Endothelial cell (in vitro differentiated cells): ENCODE measurements at places on chromosomes 3 and 15. TPM values are rescaled to one million over a fixed set of nuclear protein-coding genes. Genes with fewer than 3 reads are reported as not detected.

DNA sequence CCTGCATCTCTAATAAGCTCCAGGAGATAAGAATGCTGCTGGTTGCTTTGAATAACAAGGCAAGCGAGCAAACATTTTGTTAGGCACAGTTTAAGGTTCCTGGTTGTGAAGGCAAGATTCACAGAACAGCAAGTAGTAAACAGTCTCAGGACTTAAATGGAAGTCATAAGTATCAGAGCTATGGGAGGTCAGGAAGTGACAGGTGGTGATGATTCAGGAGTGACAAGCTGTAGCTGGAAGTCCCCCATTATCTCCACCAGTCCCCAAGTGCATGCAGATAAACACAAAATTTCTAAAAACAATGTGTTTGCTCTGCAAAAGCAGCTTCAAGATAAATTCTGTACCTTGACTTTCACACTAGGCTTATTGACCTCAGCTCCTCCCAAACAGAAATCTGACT lies 3.3 kb downstream of the FETUB start:
- no peak overlapping the region for H3K4me3 ChIP-seq
- no peak overlapping the region for H3K27ac ChIP-seq
- H3K27me3 ChIP-seq: peaks cover 2% of the 10 kb centered on the region
- no peaks in the 10 kb centered on the region for H3K4me1 ChIP-seq
- DNase-seq: no peak

DNA sequence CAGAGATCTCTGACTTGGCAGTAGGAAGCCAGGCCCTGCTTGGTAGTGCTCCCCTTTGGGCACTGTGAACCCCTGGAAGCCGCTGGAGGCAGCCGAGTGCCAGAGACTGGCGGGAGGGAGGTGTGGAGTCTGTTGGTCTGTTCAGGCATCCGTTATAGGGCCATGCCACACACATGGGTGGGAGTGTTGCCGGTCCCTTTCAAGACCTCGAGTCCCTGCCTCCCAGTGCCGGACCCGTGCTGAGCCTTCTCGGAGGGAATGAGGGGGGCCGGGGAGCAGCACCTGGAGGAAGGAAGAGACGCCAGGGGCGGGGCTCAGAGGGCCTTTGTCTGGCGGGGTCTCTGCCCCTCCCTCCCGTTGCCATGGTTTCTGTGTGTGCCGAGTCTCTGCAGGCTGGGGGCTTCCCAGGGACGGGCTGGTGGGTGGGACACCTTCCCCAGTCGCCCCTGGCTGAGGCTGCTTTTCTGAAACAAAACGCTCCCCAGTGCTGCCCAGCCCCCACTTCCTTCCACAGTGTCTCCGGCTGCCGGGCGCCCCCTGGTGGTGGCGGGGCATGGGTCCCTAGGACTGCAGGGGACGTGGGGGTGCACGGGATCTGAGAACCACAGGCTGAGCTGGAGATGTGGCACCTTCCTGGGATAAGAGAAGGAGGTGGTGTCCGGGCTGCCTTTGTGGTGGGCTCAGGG lies 10.0 kb downstream of the GNAI2 start:
- no peak overlapping the region for H3K4me3 ChIP-seq
- peaks cover 25% of the 10 kb centered on the region for H3K27me3 ChIP-seq
- H3K4me1 ChIP-seq: peaks cover 74% of the 10 kb centered on the region
- DNase-seq: peak; percentile 99
- H3K36me3 ChIP-seq: peaks cover 21% of the 10 kb centered on the region
- peak overlapping the region; percentile 95 for H3K27ac ChIP-seq

GRCh38 chr3:183354325-183354831 lies 74.0 kb downstream of the MCF2L2 start:
- H3K36me3 ChIP-seq: no peaks in the 10 kb centered on the region
- H3K27me3 ChIP-seq: no peaks in the 10 kb centered on the region
- DNase-seq: no peak
- H3K4me3 ChIP-seq: no peak overlapping the region

- peaks cover 7% of the 10 kb centered on the region for H3K4me1 ChIP-seq
- no peaks in the 10 kb centered on the region for H3K36me3 ChIP-seq
- no peak overlapping the region for H3K4me3 ChIP-seq
- DNase-seq: no peak
- H3K27ac ChIP-seq: no peak overlapping the region
- no peaks in the 10 kb centered on the region for H3K27me3 ChIP-seq
These were observed 105.6 kb upstream of the DLG1 start for GRCh38 chr3:197404030-197404429.

DNA sequence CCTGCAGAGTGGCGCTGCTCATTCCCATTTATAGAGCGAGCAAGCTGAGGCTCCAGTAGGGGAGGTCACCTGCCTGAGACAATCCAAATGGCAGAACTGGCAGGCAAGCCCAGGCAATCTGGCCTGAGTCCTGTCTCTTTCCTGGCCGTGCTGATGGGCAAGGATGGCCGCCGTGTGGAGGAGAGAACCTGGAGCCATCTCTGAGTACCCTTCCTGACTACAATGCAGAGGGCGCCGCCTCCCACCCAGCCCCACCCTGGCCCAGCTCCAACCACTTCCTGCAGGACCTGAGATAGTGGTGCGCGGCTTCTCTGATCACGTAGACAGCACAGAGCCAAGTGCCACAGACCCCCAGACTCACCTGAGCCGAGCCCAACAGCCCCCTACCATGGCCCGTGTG lies 7.0 kb downstream of the TLR9 start:
- H3K36me3 ChIP-seq: peaks cover 19% of the 10 kb centered on the region
- H3K4me3 ChIP-seq: no peak overlapping the region
- H3K27me3 ChIP-seq: peaks cover 10% of the 10 kb centered on the region

CYP1A2 gene
- not detected for total RNA-seq

DNA sequence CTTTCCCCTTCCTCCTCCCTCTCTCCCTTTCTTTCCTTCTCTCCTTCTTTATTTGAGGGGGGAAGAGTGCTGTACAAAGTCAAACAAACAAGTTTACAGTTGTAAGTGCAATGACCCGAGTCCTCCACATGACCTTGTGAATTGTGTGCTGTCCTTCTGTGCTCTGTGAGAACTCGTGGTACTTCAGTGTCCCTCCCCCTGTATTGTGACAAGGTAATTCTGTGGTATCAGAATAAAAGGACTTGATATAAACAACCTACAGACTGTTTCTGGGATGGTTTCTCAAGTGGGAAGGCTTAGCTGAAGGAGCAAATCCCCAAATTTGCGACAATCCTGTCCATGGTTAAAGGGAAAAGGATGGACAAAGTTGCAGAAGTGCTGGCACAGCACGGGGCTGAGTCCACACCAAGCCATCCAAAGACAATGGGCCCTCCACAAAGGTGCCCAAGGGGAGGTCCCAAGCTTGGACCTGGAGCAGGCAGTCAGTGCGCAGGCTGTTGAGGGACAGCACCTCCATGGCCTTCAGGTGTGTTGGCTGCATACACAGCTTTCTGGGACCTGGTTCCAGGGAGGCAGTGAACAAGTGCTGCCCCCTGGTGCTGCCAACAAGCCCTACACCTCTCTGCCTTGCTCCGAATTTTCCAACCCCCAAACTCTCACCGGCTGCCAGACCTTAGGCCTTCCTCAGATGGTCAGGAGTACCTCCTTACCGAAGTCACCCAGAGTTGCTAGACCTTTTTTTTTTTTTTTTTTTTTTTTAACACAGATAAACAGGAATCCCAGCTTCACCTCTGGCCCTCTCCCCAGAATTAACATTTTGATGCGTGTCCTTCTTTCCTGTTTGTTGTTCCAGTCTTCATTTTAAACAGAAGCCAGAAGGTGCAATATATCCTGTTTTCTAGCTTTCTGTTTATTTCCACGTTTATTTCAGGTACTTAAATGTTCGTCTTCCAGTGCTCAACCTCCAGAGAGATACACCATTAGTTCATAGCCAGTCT lies 2.6 kb upstream of the APEH start:
- H3K4me1 ChIP-seq: peaks cover 16% of the 10 kb centered on the region
- peak overlapping the region; percentile 44 for H3K4me3 ChIP-seq
- H3K36me3 ChIP-seq: peaks cover 7% of the 10 kb centered on the region

BTLA gene
- total RNA-seq: not detected

DNA sequence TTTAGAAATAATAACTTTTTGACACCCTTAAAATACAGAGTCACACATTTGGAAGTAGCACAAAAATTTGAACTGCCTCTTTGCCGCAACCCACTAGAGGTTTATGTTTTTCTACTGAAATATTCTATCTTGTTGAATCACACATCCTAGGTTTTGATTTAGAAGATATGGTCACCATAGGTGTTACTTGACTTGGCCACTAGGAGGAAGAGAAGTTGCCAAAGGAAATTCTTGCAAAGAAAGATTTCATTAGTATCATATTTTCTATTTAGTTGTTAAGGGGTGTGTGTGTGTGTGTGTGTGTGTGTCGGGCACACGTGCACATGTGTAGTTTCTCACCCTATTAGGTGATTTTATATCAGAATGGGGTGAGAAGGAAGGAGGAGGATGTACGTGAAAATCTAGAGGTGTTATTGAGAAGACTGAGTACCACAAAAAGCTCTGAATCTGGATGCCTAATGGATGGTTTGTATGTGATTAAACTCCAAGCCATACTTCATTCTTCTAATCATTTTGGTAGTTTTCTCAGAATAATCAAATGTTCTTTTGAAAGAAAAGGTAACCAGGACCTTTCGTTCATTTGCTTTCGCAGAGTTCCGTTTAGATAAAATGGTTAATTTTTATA lies 31.5 kb downstream of the ZFAND6 start:
- H3K4me1 ChIP-seq: peaks cover 3% of the 10 kb centered on the region
- H3K4me3 ChIP-seq: no peak overlapping the region
- no peak for DNase-seq
- no peaks in the 10 kb centered on the region for H3K27me3 ChIP-seq
- H3K27ac ChIP-seq: no peak overlapping the region

DNA sequence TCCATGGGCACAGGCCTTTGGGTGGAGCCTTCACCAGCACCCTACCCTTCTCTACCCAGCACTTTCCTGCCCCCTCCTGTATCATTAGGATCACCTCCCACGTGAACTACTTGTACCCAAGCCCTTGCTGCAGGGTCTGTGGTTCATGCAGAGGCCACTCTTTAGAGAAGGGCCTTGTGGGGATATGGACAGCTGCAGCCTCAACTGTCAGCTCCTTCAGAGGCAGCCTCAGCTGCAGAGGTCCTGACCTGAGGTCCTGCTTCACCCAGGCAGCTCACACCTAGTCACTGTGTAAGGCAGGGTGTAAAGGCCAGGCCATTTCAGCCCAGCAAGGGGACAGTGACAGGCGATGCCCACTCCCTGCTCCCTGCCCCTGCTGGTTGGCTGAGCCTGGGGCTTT lies 448.6 kb upstream of the PROK2 start:
- peaks cover 4% of the 10 kb centered on the region for H3K36me3 ChIP-seq
- no peak overlapping the region for H3K27ac ChIP-seq
- H3K4me1 ChIP-seq: no peaks in the 10 kb centered on the region
- peaks cover 9% of the 10 kb centered on the region for H3K27me3 ChIP-seq
- no peak for DNase-seq
- H3K4me3 ChIP-seq: no peak overlapping the region

- H3K4me1 ChIP-seq: peaks cover 9% of the 10 kb centered on the region
- no peak for DNase-seq
- H3K27ac ChIP-seq: no peak overlapping the region
- H3K4me3 ChIP-seq: no peak overlapping the region
These were observed 42.0 kb upstream of the SEC61A1 start for GRCh38 chr3:128009952-128010846.

GRCh38 chr3:151969026-151969642 lies 95.7 kb downstream of the SUCNR1 start:
- no peak overlapping the region for H3K27ac ChIP-seq
- no peak overlapping the region for H3K4me3 ChIP-seq
- no peaks in the 10 kb centered on the region for H3K36me3 ChIP-seq
- DNase-seq: no peak

- peaks cover 11% of the 10 kb centered on the region for H3K27me3 ChIP-seq
- peaks cover 28% of the 10 kb centered on the region for H3K4me1 ChIP-seq
- peak overlapping the region; percentile 91 for H3K4me3 ChIP-seq
- H3K27ac ChIP-seq: peak overlapping the region; percentile 99
- DNase-seq: peak; percentile 68
These were observed 2.0 kb upstream of the BHLHE40 start for GRCh38 chr3:4977001-4977852.

DNA sequence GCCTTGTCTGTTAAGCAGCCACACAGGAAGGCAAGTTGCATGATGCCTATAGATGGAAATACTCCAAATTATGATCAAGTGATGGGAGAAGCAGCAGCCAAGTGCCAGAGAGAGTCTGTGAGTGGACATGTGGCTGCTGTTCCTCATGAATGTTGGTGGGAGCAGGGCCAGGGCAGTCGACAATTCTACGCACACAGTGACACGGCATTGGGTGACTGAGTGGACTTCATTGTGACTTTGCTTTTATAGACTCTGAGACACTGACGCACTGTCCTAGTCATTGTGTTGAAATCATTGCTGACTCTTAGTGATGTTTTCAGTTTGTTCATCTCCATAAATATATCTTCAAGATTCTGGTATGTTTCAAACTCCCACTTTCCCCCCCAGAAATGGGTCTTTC lies 246.3 kb upstream of the SEMA6D start:
- H3K27me3 ChIP-seq: peaks cover 1% of the 10 kb centered on the region
- DNase-seq: no peak
- H3K36me3 ChIP-seq: no peaks in the 10 kb centered on the region
- H3K27ac ChIP-seq: no peak overlapping the region

DNA sequence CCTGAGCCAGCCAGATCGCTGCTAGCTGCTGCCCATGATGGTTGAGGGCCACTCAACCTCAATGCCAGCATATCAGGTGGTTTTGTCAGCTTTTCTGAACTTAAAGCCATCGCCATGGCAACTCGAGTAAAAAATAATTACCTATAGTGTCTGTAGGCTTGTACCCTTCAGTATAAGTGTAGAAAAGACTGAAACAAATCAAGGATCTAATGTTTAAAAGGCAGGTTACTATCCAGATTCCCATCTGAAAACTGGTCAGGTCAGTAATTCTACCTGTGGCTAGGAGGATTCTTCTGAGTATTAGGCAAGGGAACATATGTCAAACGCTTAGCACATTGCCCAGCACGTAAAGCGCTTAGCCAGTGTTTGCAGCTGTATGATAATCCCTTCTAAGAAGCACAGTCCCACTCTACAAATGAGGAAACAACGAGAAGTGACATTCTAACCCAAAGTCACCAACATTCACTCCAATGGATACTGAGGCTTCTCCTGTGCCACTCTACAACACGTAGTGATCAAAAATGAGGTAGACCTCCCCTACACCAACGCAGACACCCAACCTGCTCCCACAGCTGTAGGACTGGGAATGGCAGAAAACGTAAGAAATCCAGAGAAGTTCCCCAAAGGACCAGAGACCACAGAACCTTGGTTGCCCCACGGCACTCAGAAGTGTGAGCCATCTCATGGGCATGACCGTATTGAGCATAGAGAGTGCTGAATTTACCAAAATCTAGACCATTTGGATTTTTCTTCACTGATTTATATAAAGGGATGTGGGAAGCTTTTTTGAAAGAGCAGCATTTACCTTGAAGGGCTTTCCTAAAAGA lies 55.3 kb downstream of the SLTM start:
- no peak overlapping the region for H3K27ac ChIP-seq
- no peak for DNase-seq
- H3K4me1 ChIP-seq: peaks cover 10% of the 10 kb centered on the region
- peaks cover 4% of the 10 kb centered on the region for H3K27me3 ChIP-seq
- H3K4me3 ChIP-seq: peak overlapping the region; percentile 48

RBP2 gene
- total RNA-seq: not detected

TEX55 gene
- total RNA-seq: not detected
